ENCODE measurements at places on chromosomes 7 and 10.

DNA sequence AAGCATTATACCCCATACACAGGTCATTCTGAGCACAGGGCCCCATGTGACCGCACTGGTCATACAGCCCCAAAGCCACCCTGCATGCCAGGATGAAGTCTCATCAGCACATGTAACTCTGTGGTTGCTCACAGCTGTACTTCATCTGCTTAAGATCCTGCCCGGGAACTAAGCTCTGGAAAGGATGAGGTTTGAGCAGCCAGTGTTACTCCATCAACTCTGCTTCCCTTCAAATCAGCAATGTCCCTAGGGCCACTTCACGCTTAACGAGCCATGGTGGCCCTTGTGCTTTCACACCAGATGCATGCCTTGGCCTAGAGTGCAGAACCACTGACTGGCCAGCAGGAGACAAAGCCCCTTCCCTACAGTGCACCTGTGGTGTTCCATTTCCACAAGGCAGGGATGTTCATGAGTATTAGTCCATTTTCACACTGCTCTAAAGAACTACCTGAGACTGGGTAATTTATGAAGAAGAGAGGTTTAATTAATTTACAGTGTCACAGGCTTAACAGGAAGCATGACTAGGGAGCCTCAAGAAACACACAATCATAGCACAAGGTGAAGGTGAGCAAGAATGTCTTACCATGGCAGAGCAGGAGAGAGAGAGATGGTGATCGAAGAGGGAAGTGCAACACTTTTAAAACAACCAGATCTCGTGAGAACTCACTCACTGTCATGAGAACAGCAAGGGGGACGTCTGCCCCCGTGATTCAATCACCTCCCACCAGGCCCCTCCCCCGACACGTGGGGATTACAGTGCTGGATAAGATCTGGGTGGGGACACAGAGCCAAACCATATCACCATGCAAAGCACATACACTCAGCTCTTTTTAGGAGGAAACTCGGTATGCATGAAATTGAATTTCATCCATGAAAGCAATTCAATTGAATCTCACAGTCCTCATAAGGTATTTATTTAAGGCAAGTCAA is 149.0 kb upstream of the CDCA7L start:
- DNase-seq: no peak

DNA sequence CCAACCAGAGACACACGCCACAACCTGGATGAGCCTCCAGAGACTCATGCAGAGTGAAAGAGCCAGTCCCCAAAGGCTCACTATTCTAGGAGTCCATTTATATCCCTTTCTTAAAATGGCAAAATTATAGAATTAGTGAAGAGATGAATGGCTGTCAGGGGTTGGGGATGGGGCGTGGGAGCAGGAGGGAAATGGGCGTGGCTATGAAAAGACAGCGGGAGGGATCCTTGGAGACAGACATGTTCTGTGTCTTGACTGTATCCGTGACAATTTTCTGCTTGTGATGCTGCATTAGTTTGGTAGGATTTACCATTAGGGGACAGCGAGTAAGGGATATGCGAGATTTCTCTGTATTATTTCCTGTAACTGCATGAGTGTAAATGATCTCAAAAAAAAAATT is 33.0 kb downstream of the FAM53B start:
- DNase-seq: no peak

GRCh38 chr10:48404646-48405045 is 98.2 kb downstream of the MAPK8 start:
- no peak for DNase-seq

DNA sequence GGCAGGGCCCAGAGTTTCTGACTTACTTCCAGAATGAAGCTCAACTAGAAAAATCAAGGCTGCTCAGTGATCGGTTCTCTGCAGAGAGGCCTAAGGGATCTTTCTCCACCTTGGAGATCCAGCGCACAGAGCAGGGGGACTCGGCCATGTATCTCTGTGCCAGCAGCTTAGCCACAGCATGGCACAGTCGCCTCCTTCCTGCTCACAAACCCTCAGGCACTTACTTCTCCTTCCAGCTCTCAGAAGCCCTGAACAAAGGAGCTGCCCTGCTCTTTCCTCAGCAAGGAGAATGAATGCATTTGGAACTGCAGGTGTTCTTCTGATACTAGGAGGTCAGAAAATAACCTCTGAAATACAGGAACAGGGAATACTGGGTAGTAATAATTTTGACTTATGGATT is 219.7 kb upstream of the PRSS1 start:
- DNase-seq: no peak

- DNase-seq: no peak
These were observed 368.6 kb downstream of the REEP3 start for GRCh38 chr10:63889803-63890202.

GRCh38 chr7:157851501-157852067 is 514.8 kb downstream of the DNAJB6 start:
- DNase-seq: peak; percentile 68

- no peak for DNase-seq
These were observed 163.1 kb upstream of the PLXNA4 start for GRCh38 chr7:132739271-132739955.

DNA sequence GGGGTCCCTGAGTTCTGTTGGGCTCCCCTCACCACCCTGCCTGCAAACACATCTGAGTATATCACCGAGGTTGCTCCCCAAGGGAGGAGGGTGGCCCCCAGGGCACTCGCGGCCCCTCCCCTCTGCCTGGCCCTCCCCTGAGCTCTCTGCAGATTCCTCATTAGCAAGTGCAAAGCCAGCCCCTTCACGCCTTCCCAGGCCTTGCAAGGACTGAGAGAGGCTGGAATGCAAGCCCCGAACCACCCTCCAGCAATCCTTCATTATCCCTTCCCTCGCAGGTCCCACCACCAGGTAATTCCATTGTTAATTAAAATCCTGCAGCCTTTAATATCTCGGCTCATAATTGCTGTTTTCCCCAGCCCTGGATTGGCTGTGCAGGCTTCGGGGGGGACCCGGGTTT is 35.3 kb upstream of the MYL10 start:
- DNase-seq: no peak

- DNase-seq: no peak
These were observed 6.8 kb upstream of the IFIT1B start for GRCh38 chr10:89371079-89371478.

DNA sequence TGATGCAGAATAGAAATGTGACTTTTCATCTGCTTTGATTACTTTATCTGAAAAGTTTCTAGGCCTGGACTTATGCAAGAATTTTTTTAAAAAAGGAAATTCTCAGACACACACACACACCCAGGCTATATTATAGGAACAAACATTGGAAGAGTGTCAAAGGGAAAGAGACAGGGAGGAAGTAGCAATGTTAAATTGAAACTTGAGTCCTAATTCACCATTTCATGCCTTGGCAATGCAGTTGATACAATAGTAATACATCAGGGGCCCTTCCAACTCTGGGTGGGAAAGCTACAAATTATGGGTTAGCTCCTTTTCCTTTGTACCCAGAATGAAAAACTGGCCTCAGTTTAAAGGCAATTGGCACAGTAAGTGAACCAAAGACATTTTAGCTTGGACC is 258.0 kb upstream of the LYZL1 start:
- no peak for DNase-seq

- DNase-seq: no peak
These were observed 17.6 kb downstream of the ASB13 start for GRCh38 chr10:5648494-5649457.

- peak; percentile 15 for DNase-seq
These were observed 752 bp downstream of the KLF14 start for GRCh38 chr7:130732980-130733930.

GRCh38 chr10:43122826-43123225 is 15.4 kb upstream of the CSGALNACT2 start:
- no peak for DNase-seq

DNA sequence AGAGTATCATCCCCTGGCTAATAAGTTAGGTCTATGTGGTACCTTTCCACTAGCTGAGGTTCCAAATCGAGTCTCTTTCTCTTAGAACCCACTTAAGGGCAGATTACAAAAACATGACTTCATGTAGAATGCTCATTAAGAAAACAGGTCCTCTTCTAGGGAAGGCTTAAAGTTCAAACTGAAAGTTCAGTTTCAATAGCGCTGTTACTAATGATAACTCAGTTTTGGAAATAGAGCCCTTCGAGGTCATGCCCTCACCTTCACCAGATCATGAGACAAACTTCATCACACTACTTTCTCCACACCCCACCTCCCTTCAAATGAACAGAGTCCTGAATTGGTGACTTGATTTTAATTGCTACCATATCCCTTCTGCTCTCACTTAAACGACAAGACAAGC is 26.2 kb downstream of the HGF start:
- DNase-seq: no peak

DNA sequence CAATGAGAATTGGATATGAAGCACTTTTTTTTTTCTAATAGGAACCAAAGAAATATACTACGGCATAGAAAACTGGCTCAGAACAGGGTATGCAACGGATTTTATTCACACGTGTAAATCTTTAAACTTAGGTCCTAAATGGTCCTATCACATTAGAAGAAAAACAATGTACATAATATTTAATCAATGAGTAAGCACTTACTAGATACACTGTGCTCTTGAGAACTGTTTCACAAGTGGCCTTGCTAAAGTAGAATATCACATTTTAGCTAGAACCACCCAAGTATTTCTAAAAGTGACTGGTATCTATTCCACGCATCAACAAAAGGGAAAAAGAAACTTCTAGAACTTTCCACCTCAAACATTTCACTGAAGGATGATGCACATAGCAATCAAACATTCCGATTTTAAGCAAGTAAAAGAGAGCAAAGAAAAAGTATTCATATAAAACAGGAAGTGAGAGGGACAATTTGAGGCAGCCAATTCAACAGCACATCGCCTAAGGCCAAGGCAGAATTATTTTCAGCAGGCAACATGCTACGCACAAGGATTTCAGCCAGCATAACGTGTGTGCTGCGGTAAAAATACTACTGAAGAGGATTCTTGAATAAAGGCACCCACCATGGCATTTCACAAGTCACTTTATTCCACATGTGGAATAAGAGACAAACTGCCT is 55.8 kb downstream of the PARD3 start:
- DNase-seq: no peak

GRCh38 chr10:89217057-89217990 is 10.2 kb upstream of the CH25H start:
- DNase-seq: peak; percentile 63
